ENCODE measurements at places on chromosomes 16 and 17. TPM values are rescaled to one million over a fixed set of nuclear protein-coding genes. Genes with fewer than 3 reads are reported as not detected.
A peak's percentile ranks its signal among the peaks of the same experiment; 100 is the strongest.

CACNG4 gene
- 2.4 TPM for total RNA-seq

DOC2B gene
- total RNA-seq = 0.69 TPM

CLEC18A gene
- not detected for total RNA-seq

CHST4 gene
- total RNA-seq = not detected

OMG gene
- not detected for total RNA-seq

GSG1L gene
- not detected for total RNA-seq

DNA sequence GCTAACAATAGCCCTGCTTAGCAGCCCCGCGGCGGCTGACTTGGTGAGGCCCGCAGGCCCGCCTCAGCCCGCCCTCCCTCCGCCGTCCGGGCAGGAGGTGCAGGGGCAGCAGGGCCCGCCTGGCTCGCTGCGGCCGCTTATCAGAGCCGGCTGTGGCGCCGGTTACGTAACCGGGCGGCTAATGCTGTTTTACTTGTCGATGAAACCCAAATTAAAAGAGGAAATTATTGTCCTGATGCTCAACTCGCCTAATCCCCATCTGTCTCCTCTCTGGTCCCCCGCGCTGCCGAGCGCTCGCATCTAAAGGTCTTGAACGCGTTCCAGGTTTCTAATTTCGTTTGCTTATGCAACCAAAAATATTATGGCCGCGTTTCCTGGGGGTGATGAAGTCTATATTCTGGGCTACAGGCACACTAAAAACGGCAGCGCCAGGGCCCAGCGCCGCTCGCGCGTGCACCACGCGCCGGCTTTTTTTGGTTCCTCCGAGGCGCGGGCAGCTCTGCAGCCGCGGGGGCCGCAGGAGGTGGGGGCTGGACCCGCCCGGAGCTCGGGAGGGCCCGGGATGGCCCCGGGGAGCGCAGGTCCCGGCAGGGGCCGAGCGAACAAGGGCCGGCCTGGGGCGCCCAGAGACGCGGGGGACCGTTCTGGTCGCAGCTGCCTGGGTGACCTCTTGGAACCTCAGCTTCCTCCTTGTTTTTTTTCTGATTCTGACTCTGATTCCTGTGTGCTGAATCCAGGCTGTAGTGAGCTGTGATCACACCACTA lies 65.2 kb upstream of the TOB1 start:
- peak; percentile 75 for DNase-seq

- peak; percentile 67 for DNase-seq
Measured at GRCh38 chr16:21626659-21627277, 25.6 kb downstream of the IGSF6 start.

- DNase-seq = no peak
Measured at GRCh38 chr16:26605626-26606271, 461.0 kb upstream of the C16orf82 start.

GRCh38 chr16:23182679-23183542 lies at the start of gene SCNN1G:
SCNN1G (plus strand) TSS chr16:23182745; CDS start chr16:23186272, 3,527 bp downstream.
- DNase-seq = no peak

DNA sequence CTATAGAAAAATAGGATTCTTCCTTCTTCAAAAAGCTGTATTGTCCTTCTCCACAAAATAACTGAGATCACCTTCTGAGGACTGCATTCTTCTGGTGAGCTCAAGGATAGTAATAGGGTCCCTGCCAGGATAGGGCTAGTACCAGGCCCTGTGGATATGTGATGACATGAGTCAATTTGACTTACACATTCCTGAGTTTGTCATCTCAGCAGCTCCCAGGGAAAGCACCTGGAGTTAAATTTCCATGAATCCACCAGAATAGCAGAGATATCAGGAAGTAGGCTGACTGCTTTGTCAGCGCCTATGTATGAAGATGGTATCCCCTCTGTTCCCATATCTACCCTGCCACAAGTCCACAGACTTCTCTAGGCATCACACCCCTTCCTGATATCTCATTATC lies 225.8 kb downstream of the PMP22 start:
- peak; percentile 29 for DNase-seq

DNA sequence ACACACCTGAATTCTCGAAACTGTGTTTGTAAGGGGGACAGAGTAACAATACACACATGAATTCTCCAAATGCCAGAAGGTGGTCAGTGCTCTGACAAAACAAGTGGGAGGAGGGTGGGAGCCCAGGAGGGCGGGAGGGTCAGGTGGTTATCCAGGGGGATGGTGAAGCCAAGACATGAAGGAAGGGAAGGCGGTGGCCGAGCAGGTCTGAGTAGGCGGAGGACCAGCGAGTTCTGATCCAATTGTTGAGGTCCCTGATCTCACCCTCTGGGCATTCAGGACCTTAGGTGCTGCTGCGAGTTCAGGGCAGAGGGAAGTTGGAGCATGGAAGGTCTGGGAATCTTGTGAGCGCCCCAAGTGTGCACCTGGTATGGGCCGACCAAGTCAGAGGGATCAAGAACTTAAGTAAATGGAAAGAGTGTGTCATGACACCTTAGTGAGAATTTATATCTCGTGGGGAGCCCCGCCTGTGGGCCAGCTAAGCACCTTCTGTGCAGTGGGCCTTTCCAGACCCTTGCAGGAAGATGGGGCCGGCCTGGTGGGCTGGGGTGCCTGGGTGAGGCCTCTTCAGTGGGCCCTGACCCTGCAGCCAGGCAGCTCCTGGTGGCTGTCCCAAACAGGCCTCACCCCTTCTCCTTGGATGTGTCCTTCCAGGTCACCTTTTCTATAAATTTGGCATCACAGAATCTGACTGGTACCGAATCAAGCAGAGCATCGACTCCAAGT lies 86.1 kb downstream of the NPIPB11 start:
- DNase-seq = no peak

DNA sequence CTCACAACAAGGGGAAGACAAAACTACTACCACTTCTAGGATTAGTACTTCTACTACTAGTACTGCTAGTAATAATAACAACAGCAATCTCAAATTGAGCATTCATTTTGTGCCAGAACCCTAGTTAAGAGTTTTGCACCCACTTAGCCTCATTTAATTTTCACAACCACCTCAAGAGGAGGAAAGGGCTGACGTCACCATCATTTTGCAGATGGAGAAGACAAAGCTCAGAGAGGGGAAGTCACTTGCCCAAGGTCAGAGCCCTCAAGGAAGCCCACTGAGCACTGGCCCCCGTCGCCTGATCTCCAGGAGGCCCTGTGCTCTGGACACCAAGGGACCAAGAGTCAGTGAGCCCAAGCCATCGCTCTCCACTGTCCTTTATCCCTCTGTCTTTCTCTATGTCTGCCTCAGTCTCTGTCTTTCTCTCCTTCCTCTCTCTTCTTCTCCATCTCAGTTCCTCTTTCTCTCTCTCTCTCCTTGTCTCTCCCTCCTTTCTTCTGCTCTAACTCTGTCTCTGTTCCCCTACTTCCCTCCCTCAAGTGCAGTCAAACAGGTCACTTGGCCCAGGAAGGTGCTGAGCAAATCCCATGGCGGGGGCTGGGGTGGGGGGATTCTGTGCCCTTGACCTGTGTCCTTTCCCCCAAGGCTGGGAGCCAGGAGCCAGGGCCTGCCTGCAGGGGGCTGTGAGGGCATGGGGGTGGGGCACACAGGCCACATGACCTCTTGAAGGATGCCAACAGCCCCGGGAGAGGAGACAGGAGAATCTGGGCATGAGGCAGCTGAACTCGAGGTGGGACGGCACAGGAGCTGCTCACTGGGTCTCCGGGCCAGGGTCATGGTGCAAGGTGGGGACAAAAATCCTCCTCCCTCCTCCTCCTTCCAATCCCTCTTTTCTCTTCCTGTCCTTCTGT lies 11.2 kb upstream of the NGFR start:
- no peak for DNase-seq

DNA sequence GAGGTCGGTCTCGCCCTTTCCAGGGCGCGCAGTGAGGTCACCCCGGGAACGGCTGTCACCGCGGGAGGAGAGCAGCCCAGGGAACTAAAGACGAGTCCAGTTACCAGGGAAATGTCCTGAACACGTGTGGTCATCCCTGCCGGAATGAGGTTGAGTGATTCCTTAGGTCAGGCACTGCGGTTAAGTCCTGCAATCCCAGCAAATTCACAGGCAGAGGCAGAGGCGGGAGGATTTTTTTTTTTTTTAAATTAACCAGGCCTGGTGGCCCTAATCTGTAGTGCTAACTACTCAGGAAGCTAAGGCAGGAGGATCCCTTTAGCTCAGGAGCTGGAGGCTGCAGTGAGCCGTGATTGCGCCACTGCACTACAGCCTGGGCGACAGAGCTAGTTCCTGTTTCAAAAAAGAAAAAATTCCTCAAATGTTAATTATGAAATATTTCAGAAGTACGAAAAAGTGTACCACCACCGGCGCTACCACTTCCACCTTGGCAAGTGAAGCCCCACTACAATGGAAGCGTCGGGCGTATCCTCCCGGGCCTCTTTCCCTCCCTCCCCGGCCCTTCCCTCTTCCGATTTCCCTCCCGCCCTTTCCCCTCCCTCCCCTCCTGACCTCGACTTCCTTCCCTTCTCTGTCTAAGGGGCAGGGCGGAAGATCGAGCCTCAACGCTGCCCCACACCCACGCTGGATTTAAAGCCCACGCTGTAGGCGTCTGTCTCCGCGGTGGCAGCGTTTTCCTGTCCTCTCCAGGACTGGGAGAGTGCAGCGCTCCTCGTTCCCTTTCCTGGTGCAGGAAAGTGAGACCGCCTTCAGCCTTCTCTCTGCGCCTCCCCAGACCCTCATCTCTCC lies 27.3 kb downstream of the SLFN11 start:
- DNase-seq = no peak

DNA sequence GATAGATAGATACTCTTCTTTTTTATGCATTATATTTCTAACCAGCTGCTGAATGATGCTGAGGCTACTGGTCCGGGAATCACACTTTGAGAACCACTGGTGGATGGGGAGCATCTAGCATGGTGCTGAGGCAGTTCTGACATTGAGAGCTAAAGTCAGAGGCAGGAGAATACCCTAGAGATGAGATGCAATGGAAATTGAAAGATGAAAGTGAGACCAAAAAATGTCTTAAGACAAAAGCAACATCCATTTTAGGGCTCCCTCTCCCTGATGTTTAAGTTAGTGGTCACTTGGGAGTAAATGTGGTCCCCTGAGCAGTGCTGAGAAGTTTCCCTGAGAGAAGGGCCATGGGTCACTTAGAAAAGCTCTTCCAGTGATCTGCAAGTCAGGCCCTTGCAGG lies 6.8 kb downstream of the PCTP start:
- no peak for DNase-seq

- DNase-seq = no peak
Measured at GRCh38 chr17:32976131-32976530, 15.5 kb upstream of the SPACA3 start.

DNA sequence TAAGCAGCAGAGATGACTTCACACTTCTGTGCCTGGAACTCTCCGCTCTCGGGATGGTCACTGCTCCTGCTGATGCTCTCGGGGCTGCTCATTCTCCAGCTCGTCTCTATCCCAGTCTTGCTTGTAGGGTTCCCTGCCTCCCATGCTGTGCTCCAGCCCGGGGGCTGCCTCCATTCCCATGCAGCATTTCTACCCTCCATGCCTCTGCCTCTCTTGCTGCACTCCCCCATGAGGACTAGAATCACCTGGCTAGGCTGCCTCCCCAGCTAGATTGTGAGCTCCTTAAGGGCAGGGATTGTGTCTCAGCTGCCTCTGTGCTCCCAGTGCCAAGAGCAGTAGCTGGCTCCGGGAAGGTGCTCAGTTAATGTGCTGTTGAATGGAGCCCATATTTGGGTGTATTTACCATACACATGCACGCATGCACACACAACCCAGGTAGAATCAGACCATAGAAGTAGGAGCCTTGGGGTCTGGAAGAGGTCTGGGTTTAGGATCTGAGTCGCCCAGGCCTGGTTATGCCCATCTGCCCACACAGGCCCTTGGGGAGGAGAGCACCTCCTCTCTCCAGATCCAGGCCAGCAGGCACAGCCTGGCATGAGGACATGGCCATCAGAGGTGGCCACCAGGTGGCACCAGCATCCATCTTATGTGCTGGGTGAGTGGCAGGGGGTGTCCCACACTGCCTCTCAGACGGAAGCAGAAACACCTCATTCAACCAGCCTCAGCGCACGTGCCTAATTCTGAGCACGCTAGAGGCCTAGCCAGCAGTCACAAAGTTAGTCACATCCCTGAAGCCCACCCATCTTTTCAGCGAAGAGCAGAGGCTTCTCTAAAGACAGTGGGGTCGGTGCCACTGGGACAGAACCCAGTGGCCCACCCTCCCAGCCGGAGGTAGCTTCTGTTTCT lies 9.3 kb downstream of the GIT1 start:
- DNase-seq = peak; percentile 82

GRCh38 chr17:70107441-70107840 lies 32.4 kb downstream of the KCNJ16 start:
- no peak for DNase-seq

DNA sequence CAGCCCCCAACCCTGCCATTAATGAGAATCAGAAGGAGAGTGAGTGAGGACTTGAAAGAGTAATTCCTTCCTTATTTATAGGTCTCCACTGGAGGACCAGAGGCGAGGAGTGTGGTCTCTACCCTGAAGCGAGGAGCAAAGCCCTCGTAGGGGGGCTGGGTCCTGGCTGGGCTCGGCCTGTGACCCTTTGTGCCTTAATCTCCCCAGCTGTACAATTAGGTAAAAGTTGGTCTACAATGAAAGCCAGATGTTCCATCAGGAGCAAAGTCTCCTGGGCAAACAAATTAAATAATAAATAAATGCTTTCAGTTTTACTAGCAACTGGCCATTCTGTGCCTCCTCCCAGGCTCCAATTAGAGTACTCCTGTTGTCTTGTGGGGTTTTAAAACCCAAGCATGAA lies 523.5 kb upstream of the SALL1 start:
- no peak for DNase-seq

- no peak for DNase-seq
Measured at GRCh38 chr16:990516-991291, 9.1 kb downstream of the SOX8 start.

DNA sequence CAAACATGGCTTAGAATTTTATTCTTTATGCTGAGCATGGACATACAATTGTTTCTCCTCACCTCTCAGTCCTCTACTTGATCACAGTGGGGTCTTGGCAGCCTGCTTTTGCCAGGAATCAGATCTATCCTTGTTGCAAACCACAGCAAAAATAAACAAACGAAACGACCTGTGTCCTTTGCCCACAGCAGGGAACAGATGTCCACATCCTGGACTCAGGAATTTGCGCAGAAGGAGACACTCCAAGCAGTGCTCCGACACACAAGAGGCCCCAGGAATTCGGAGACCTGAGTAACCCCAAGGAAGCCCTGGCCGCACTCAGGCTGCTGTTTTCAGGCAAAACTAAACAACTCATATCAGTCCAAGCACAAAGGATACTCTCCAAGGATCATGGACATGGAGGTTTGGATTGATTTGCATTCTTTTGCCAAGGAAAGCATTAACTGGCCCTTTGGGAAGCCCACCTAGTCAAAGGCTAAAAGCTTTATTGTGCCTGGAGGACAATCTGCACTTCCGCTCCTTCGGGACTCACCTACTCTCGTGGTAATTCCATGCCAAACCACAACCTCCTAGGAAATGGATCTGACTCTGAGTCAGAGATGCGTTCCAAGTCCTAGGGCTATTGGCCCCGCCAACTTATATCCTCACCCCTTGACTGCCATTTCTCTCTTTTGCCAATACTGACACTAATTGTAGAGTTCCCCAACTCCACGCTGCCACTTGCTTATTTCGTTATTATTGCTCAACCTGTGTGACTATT lies 271.1 kb upstream of the CDH11 start:
- peak; percentile 90 for DNase-seq

- no peak for DNase-seq
Measured at GRCh38 chr16:21120976-21121520, 29.6 kb downstream of the DNAH3 start.

GRCh38 chr16:1700246-1700645 lies 5.7 kb upstream of the MAPK8IP3 start:
- no peak for DNase-seq

All from PC-3 (cell line).